Activated naive CD4-positive, alpha-beta T cell treated with Interleukin-2 at 50 U/mL for 16 hours (primary cell): ENCODE measurements at places on chromosomes 3 and 15.

DNA sequence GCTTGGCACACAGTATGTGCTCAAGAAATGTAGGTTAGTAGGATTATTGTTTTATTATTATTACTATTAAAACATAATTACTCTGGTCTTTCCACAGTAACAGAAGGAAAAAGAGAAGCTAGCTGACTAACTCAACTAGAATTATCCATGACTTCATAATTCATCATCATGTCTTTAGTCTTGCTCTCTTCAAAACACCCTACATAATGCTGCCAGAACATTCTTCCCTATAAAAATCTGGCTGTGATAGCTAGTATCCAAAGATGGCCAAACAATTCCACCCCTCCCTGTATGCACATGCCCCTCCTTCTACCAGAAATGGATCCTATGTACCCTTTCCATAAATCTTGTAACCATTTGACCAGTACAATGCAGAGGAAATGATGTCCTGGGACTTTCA is 48.8 kb upstream of the SRGAP3 start:
- no peak for DNase-seq

GRCh38 chr15:31228980-31229826 is 97.4 kb upstream of the KLF13 start:
- DNase-seq, result no peak

DNA sequence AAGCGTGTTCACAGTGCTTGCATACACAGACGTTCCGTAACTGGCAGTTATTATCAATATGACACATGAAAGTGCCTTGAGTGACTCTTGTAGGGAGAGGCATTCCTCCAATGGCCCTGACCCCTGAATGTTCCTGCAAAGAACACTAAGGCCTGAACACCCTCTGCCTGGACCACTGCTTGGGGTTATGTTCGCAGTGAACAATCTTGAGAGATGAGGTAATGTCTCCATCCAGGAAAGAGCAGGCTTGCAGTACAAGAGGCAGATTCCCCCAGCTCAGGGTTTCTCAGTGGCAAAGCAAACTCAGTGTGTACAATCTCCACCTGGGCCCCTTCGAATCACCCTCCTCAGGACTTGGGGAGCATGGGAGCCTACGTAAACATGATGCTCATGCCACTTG is 324.6 kb downstream of the MAGI1 start:
- no peak for DNase-seq

DNA sequence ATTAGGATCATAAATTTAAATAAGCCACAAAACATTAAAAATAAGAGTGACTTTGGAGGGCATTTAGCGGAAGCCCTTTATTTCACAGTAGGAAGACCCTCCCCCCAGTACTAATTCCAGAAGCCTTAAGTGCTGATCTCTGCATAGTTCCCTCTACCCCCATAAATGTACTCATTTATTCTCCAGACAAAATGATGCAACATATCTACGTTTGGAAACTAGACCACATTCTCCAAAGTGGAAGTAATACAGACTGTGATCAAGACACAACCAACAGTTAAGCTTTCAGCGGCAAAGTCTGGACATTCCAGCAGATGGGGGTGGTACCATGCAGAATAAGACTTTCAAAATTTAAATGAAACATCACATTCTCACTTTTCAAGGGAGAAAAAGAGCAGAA is 44.8 kb upstream of the RPS17 start:
- no peak for DNase-seq

DNA sequence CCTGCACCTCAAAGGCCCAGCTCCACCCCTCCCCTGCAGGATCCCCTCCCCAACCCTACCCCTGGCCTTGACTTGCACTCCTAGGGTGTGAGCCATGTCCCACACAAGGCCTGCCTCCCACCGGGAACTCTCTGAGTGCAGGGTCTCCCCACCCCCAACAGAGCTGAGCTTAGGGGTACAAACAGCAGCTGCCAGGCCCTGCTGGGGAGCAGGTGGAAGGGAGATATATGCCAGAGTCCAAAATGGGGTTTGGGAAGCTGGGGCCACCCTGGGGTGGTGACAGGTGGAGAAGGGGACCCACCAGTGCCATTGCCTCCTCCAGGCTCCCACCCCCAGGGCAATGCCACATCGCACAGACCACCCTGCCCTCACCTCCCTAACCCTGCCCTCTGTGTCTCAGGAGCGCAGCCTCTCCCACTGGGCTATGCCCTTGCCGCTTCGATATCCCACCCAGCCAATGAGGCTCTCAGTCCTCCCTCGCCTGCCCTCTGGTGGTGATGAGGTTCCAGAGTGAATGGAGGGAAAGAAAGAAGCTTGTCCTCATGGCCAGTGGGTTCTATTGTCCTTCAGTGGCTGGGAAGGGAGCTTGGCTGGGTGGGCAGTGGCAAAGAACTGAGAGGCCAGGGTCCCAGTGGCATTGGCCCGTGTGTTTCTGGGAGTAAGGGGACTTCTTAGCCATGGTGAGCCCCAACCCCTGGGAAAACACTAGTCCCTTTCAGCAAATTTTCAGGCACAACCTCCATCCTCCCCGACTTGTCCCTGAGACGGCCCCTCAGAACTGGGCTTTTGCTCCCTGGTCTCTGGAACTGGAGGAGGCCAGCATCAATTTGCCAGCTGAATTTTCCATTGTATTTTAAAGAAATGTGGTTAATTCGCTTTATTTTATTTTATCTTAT is 46.8 kb downstream of the CYP11A1 start:
- DNase-seq, result peak; percentile 14

GRCh38 chr3:9135526-9135925 is 113.9 kb downstream of the SRGAP3 start:
- no peak for DNase-seq

DNA sequence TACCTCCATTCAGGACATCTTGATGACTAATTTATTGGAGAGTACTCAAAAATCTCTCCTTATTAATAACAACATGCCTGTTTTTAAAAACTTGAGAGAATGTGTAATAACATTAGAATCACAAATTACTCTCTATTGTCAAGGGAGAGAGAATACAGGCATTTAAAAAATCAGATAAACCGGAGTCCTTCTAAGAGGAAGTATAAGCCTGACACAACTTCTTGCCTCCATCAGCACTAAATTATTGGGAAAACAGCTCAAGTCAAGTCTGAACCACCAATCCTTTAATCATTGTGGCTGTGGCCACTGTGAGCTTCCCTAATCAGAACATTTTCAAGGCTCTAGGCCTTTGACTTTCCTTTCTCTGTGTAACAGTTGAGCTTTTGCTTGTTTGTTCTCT is 38.0 kb downstream of the SSR3 start:
- DNase-seq, result no peak

- DNase-seq, result no peak
Measured at GRCh38 chr3:10468613-10469354, 36.6 kb downstream of the ATP2B2 start.

DNA sequence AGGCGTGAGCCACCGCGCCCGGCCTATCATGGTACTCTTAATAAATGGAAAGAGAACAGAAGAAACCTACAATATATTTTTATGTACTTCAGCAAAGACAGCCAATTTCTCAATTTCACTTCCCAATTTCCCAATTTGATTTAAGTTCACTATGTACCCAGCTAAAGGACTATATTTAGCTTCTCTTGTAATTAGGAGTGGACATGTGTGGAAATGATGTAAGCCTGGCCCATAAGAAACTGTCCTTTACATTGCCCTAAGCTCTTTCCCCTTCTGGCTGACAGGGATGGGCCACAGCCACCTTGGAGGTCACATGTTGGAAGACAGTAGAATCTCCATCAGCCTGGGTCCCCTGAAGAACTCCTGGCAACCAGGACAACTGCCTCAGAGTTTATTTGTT is 6.2 kb downstream of the TMEM39A start:
- no peak for DNase-seq

DNA sequence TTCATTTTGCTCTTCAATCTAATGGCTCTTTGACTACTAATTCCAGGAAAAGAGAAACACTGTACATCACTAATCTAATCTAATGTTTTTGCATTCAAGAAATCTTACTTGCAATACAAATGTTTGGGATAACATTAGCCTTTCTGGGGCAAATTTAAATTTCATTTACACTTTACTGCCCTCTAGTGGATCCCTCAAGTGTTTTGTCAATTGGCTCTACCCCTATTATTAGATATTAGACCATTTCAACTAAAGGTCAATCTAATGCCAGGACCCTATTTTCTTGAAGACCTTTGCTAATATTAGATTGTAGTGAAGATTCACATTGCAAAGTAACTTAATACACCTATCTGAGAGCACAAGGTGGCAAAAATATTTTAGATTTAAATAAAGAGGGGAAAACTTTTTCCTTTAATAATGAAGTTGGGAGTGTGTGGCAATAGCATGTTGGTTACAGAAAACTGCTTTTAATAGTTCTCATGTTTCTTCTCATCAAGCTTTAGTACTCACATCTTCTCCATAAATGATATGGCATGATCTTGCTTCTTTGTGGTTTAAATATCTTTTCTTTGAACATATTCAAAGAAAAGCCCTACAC is 5.0 kb downstream of the C2CD4A start:
- no peak for DNase-seq

GRCh38 chr3:20064387-20064786 is 24.1 kb downstream of the KAT2B start:
- no peak for DNase-seq

DNA sequence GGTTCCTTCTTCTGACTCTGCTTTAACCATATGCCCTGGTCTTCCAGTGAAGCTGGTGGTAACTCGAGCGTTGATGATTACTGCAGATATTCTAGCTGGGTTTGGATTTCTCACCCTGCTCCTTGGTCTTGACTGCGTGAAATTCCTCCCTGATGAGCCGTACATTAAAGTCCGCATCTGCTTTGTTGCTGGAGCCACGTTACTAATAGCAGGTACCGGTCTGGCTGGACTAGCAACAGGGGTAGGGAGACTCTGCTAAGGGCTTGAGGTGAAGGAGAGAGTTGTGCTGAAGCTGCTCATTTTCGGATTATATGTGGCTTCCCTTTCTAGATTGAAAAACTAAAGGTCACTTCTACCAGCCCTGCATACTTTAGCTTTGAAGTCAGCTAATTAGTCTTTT is 16.8 kb downstream of the CLDN16 start:
- DNase-seq, result no peak

DNA sequence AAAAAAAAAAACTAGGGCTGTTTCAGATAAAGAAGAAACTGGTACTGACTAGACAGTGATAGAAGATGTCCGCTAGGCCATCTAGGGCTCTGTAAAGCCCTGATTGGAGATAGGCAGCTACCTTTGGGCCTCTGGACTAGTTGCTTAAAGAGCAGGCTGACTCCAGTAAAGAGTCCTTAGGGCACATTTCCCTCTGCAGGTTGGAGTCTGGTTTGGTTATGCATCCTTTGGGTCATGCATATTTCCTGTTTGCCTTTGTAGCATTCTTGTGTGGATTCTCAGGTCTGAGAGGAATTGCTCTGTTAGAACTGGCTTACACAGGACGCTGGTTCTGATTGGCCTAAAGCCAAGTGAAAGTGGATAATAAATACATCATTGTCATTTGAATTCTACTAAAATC is 165.5 kb upstream of the LRRN1 start:
- DNase-seq, result no peak

- no peak for DNase-seq
Measured at GRCh38 chr3:74537857-74538256, 76.6 kb downstream of the CNTN3 start.

GRCh38 chr3:50533807-50534461 is 30.5 kb upstream of the CACNA2D2 start:
- no peak for DNase-seq
